Ascending aorta (tissue), 2 donors: ENCODE measurements at places on chromosomes 2 and 18.

DNA sequence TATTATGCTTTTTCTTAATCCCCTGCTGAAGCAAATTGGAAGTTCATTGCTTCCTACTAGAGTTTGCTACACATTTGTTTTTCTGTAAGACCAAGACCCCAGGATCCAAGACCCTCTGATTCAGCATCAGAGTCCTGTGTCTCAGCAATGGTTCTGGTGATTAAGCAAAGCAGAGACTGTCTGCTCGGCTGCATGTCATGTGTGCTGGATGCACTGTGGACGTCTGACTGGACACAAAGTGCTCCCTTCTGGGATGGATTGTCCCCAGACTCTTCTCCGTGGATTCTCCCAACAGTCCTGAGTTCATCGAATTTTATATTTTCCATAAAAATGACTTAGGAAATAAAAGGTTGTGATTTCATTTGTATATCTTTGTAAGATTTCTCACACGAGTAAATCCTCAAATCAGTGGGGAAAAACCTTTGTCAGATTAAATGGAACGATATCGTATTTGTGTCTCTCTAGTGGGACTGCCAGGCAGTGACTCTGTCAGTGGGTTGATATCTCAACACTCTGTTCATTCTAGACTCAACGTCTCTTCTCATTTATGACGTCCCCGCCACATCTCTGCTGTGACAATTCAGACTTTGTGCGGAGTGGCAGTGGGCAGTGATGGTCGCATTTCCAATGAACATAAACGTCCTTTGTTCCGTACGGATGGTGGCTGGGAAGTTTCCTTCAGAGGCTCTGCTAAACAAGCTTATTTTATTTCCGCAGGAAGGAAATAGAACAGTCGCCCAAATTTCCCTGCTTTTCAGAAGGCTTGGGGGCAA, 58.6 kb downstream of the NCAPH start:
- no peak for DNase-seq

DNA sequence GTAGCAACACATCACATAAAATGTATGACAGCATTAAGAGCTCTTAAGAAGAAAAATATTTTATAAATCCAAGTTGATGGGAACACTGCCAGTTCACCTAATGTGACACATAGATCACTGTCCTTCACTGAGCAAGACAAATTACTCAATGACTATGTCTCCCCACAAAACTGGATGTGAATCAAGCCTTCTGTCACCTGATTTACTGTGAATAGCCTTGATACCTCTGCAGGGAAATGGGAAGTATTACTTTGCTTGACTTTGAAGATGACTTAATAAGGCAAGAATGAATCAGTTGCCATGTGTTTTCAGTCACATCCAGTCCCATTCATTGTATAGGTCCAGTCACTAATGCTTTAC, 94.6 kb downstream of the NYAP2 start:
- no peak for DNase-seq

DNA sequence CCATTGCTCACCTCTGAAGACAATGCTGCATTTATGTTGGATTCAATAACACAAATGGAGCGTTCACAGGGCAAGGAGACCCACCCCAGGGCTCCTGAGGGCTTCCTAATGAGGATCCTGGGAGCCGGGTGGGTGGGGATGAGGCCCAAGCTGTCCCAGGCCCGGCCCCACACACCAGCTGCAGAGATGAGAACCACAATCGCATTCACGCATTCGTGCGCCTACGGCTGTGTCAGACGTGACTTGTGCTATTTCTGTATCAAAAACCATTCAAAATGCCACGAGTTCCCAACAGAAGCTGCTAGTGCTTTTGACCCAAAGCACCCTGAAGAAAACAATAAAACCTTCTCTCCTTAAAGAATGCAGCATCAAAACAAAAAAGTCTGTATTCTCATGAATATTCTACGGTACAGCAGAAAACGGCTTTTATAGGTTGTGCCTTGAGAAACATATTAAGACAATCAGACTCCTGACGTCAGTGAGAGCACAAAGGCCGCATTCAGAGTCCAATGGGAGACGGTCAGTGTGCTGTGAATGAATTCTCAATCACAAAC, 205.4 kb downstream of the HDAC4 start:
- no peak for DNase-seq

DNA sequence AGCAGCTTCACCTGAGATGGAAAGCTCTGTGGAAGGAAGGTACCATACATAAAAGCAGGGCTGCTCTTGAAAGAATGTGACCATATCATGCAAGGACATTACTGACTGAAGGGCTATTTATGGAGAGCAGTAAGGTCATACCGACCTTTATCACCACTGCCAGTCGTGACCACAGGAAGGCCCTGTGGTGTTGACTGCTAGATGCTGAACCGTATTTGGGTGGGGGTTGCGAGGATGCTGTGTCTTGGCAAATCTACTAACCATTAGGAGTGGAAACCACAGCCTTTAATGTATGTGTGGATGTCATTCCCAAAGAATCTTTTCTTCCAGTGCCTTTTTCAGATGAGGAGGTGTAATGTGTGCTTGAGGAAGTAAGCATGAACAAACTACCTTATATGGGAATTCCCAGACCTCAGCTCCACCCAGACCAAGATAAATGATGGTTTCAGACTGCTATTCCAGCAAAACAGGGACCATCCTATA, 60.8 kb downstream of the LIMS1 start:
- DNase-seq: no peak

- DNase-seq: no peak
These were observed 41.3 kb downstream of the LHCGR start for GRCh38 chr2:48714245-48714644.

- no peak for DNase-seq
These were observed 101.4 kb upstream of the STPG4 start for GRCh38 chr2:47256416-47257087.

- no peak for DNase-seq
These were observed 156.6 kb downstream of the TXNL1 start for GRCh38 chr18:56481751-56482150.
